Activated CD4-positive, alpha-beta T cell treated with anti-CD3 and anti-CD28 coated beads, Interleukin-2, amount 50 U/mL, for 16 hours (primary cell): ENCODE measurements at places on chromosomes 12 and 14.
A peak's percentile ranks its signal among the peaks of the same experiment; 100 is the strongest.

DNA sequence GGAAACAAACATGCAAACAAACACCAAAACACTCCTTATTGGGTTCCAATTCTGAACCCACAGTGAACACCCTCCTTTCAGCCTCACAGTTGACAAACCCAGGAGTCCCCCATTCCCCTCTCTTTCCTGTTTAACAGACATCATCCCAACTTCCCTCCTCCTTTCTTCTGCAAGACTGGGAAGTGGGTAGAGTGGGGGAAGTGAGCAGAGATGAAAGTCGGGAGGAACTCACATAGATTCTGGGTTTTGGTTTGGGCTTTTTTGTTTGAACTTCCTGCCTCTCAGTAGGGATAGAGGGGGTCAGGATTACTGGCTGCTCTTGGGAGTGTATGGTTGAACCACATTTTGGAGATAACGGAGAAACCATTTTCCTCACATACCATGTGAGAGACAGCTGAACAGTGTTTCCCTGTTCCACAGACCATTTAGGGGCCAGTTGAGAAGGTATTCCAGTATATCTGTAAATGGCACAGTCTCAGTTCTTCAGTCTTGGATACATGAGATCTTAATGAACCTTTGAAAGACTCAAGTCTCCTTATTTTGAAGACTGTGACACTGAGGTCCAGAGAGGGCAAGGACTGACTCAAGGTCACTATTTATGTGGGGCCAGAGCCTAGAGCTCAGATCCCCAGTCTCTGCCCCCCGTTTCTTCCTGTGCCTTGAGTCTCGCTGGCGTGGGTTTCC is 3.9 kb upstream of the GPR84 start:
- no peak for DNase-seq

- DNase-seq: no peak
Observed at GRCh38 chr12:49564686-49565405, 3.1 kb downstream of the MCRS1 start.

DNA sequence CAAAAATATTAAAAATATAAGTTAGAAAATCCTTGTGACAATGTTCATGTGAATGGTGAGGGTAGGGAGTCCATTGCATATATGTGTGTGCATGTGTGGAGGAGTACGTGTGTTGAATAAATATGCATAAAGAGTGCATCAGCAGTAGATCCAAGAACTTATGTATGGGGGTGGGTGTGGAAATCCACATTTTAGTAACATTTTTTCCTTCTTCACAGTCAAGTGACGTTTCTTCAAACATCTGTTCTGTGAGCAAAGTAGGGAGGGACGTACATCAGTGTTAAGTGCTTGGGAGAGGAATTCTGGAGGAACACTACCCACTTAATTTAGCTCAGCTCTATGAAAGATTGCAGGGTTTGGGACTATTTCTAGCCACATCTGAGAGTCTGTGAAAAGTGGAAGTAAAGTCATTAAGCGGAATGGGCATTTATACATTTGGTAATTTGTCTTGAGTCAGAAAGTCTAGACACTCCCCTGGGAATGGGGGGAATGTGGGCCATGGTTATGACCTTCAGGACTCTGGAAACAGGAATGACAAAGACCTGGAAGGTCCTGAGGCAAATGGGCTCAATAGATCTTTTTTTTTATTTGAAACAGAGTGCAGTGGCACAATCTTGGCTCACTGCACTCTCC is 156.4 kb upstream of the PLXNC1 start:
- no peak for DNase-seq

GRCh38 chr12:103829092-103829491 is 11.9 kb downstream of the NT5DC3 start:
- no peak for DNase-seq

DNA sequence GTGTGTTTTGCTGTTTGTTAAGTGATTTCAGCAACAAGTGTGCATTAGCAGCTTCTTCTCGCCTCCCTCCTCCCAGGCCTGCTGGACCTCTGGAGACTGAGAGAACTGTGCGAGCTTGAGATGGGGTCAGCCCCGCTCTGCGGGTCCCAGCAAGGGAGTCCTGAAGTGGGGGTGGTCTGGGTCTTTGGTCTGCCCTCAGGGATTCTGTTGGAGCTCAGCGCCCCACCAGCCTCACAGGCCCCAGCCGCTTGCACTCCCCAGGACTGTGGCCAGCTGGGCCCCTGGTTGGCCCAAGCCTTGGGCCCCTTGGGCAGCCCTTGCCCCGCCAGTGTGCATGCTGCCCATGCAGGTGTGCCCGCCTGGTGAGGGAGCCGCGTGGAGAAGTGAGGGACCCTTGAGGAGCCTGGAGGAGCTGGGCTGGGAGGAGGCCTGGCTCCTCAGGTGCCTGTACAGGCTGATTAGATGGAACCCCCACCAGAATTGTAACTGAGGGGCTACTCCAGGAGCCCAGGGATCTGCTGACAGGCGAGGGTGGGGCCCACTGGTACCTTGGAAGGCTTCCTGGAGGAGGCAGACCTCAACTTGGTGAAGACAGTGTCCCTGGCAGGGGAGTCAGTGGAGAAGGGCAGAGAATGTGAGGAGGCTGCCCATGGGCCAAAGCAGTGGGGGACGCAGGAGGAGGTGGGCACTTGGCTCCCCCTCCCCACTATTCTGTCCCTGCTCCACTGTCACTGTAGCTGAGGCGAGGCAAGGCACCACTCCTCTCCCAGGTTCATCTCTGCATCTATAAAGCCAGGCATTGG is 56.7 kb downstream of the BEGAIN start:
- no peak for DNase-seq

DNA sequence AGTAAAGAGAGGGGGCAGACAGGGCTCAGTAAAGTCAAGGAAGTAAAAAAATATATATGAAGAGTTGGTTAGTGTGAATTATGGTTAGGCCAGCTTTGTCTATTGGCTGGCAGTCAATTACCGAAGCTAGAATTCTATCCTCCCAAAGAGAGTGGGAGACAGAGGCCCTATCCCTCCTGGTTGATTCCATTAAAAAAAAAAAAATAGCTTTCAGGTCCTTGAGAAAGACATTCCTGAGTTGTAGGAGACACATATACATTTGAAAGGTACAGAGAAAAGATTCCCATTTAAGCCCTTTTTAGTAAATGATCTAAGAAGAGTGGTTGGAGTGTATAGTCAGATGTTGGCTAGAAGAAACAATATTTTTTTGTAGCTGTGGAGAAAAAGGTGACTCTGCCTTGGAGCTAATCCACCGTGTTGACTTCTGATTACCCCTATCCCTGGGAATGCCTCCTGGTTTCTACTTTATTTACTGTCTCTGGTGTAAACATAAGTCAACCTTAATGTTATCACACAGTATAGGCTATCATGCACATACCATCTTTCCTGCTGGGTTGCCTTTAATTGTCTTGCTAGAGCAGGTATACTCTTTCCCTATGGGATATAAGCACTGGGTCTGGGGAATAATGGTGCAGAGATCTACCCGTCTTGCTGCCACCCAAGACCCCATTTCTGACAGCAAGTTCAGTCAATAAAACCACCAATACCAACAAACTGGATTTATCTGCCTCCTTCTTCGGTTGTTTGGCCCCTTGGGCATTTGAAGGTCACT is 859.9 kb upstream of the ATXN7L3B start:
- no peak for DNase-seq

DNA sequence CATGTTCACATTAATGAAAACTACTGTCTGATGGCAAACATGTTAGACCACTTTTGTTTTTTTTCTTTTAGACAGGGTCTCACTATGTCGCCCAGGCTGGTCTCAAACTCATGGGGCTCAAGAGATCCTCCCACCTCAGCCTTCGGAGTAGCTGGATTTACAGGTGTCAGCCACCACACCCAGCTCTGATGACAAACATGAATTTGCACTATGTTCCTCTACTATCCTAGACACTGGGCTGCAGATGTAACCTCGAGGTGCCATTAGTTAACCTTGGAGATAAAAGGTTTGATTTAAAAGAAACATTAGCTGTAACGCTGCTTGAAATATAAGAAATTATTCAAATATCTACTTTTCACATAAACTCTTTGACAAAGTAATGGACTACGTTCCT is 8.1 kb downstream of the VPS37B start:
- no peak for DNase-seq

- DNase-seq: no peak
Observed at GRCh38 chr12:114649585-114649984, 34.4 kb downstream of the TBX3 start.

GRCh38 chr12:8078916-8079315 is 3.2 kb upstream of the NECAP1 start:
- DNase-seq: no peak

DNA sequence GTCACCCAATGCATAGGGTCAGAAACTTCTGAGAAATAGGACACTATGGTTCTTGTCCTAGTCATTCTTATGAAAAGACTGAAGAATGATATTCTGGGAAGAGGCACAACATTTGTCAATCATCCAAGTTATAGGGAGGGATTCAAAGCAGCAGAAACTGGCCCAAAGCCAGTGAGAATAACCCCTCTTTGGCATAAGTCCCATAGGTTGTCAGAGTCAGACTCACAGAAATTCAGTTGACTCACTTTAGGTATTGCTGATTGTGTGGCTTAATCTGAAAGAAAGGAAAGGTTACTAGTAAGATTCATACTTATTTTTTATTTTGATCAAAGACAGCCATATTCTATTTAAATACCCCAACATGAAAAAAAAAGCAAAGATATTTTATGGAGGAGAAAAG is 151.0 kb downstream of the SRGAP1 start:
- DNase-seq: no peak

DNA sequence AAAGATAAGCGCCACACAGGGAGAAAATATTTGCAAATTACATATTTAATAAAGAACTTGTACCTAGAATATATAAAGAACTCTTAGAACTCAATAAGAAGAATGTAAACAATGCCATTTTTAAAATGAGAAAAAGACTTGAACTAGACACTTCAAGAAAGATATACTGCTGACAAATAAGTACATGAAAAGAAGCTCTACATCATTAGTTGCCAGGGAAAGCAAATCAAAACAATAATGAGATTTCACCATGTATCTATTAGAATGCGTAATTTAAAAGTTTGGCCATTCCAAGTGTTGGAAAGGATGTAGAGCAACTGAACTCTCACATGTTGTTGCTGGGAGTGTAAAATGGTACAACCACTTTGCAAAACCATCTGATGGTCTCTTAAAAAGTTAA is 6.9 kb upstream of the CLEC4E start:
- DNase-seq: no peak

GRCh38 chr12:78767264-78767981 is 97.2 kb upstream of the SYT1 start:
- DNase-seq: no peak

- DNase-seq: peak; percentile 24
Observed at GRCh38 chr12:3882896-3883564, 9.8 kb upstream of the PARP11 start.

DNA sequence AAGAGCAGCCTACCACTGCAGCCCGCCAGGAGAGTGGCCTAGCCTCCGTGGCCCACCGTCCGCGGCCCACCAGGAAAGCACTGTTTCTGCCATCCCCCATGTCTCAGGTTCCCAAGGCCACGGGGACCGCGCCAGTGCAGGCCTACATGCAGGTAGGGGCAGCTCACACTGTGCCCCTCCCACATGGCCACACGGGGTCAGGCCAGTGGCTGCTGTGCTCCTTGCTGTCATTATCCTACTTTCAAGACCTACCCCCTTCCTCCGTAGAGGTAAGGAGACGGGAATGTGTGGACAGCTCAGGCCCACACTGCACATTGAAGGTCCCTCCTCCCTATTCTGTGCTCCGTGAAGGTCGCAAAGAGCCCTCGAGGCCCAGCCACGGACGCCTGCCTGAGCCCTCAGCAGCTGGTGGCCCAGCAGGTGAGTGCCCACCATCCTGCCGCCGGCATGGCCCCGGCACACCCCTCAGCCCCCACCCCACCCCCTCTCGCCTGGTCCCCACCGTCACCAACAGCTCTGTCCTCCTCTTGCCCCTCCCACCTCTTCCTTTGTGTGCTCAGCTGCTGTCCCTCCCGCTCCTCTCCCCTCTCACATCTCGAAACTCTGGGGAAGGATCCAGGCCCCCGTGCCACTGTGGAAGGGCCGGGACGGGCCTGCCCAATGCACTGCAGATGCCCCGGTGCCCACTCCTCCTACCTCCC is 10.0 kb downstream of the DDX51 start:
- no peak for DNase-seq

DNA sequence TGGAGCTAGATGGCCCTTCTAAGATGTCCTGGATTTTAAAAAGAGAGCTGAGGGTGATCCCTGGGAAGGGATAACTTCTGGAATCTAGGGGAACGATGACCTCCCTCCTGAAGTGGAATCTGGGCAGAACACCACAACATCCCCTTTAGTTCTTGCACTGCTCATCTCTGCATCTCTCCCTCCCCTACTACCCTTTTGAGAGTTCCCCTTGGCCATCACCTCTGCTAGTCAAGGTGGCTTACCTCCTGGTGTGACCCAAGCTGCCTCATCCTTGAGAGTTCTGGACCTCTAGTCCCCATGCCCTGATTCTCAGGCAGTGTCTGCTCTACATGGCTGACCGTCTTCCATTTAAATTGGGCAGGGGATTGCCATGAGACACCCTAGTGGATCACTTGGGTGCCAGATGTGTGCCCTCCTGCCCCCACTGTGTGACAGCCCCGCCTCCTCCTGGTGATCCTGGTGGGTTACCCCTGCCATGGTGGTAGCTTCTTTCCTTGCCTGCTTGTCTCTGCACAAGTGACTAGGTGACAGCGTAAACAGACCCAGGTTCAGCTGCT is 216.4 kb downstream of the PCNX1 start:
- DNase-seq: no peak

DNA sequence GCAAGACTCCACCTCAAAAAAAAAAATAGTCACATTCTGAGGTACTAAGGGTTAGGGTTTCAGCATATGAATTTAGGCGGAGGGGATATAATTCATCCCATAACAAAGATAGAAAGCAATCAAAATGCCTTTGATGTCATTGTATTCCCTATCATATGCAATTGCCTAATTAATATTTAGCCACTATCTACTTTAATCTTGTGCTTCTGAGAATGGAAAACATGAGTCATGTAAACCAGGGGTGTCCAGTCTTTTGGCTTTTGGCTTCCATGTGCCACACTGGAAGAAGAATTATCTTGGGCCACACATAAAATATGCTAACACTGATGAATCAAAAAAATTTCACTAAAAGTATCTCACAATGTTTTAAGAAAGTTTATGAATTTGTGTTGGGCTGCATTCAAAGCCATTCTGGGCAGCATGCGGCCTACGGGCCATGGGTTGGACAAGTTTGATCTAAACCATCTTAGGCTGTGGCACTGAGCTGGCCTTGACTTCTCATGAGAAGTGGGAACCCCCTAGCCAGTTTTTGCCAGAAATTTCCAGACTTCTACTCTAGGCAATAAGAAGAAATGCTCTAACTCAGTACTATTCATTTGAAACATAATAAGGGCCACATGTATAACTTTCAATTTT is 219.8 kb downstream of the PTPRO start:
- no peak for DNase-seq

DNA sequence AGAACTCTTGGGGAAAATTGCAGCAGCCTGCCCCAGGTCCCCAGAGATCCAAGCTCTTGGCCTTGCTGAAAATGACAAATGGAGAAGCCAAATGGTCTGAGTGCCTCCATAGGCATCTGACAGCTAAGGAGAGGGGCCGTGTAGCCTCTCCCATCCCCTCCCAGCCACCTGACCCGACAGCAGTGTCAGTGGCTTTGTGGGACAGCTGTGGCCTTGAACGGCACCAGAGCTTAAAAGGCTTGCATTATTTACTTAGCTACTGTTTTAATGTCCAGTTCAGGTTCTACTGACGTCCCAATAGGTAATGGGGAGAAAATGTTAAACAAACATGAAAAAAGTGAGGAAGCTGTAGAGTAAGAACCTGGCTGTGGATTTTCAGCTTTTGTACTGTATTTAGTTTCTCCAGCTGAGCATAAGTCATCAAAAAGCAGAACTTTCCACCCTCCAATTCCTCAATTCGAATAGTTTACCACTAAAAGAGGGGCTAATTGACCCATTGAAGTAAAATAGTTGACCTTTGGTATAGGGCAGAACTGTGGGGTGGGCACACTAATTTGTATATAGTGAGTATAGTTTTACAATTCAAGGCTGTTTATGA is 50.0 kb downstream of the FOS start:
- no peak for DNase-seq
